ENCODE measurements at places on chromosomes 4 and X.

- DNase-seq, result no peak
Measured at GRCh38 chrX:10296576-10296975, 139.8 kb downstream of the CLCN4 start.

GRCh38 chr4:153940916-153941315 lies 152.0 kb upstream of the SFRP2 start:
- DNase-seq, result no peak

DNA sequence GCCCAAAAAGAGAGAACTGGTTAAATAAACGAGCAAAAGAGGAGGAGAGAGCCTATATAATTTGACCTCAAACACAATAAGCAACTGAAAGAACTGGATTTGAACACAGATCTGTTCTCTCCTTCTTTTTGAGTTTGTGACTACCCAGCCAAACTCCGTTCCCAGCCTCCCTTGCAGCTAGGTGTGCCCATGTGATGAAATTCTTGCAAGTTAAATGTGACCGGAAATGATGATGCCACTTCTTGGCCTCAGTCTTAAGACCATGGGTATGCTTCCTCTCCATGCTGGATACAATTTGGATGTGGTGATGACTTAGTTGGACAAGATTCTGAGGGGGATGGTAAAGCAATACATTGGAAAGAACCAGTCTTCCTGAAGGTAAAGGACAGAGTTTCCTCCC lies 204.1 kb downstream of the PTTG2 start:
- DNase-seq, result no peak

GRCh38 chrX:40908857-40909475 lies 173.6 kb upstream of the MED14 start:
- no peak for DNase-seq

DNA sequence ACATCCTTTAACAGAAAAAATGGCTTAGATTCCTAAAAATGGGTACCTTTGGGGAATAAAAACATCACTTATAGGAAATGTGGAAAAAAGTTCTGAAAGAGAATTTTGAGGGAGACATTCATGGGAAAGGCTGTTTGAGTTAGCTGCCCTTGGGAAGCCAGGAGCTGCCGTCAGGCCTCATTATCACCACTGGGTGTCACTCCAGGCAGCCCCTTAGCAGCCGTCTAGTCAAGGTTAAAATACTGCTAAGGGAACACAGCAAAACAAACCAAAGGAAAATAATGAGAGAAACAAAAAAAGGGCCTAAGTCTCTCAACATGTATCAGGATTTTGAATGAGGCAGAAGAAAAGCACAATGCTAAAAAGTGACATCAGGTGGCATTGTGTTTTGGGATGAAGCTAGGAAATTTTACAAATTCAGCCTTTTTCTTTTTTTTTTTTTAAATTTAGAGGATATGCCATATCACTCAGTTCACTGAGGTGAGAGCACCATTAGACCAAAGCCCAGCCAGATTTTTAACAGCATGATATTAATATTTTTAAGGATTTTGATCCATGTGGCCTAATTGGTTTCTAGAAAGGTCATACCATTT lies 235.3 kb downstream of the GPAT3 start:
- DNase-seq, result peak; percentile 3

- no peak for DNase-seq
Measured at GRCh38 chr4:175048906-175049305, 130.7 kb downstream of the ADAM29 start.

- DNase-seq, result no peak
Measured at GRCh38 chr4:184574861-184575260, 74.4 kb downstream of the CASP3 start.

DNA sequence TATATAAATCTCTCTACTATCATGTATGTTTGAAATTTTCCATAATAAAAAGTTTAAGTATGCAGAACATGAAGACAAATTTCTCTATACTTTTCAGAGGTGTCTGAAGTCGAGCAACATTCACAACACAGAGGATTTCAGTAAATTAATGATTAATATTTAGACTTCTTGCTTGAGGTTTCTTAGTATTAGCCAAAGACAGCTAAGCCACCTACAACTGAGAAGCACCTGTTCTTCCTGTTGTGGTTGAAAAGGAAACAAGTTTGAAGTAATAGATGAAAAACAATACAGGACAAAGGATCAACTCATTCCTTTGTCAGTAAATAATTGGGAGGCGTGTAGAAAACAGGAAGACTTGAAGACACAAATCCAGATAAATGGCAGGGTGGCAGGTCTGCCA lies 21.1 kb downstream of the SCML1 start:
- DNase-seq, result no peak

GRCh38 chr4:3031357-3032082 lies 42.8 kb downstream of the HTT-AS start:
- DNase-seq, result no peak

DNA sequence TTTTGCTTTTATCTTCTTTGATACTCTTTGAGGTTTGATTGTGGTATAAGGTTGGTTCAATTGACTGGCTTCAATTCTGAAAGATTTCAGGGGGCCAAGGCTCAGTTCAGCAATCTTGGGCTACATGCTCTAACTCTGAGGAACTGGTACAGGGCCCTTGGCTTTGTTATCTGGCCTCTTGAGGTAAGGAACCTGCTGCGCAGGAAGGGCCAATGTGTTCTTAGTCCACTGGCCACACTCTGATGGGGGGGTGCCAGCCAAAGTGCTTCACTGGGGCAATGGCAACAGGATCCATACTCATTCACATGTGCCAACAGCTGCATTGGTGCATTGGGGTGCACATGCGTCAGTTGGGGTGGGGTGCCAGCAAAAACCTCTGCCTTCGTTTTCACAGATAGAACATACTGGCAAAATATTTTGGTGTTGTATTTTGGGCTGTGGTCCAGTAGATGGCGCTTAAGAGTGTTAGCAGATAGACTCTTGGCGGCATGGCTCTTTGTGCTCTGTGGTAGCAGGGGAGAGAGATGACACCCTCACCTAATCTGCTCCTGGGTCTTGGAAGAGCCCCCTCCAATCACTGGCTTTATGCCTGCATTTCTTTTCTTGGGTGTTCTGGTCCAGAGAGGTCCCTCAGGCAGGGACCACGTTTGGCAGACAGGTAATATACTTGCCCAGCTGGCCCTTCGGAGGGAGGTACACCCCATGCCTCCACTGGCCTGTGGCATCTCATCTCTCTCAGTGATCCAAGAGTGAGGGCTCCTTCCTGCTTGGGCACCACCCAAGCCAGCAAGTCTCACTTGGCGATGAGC lies 42.9 kb downstream of the NDST3 start:
- DNase-seq, result peak; percentile 33

DNA sequence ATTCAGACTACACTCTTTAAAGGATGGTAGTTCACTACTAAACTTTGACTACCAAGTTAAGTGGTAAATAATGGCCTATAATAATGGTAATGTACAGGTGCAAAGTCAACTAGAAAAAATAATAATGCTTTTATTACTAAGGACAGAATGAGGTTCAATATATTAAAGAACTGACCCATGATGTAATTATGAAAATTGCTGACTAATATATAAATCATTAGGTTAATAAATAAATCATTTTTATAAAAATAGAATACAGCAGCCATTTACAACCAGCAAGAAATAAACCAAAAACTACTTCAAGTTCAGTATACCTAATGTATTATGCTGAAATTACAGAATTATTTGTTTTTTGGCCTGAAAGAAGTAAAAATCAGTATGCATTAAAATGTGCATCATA lies 577.2 kb downstream of the PPARGC1A start:
- no peak for DNase-seq

DNA sequence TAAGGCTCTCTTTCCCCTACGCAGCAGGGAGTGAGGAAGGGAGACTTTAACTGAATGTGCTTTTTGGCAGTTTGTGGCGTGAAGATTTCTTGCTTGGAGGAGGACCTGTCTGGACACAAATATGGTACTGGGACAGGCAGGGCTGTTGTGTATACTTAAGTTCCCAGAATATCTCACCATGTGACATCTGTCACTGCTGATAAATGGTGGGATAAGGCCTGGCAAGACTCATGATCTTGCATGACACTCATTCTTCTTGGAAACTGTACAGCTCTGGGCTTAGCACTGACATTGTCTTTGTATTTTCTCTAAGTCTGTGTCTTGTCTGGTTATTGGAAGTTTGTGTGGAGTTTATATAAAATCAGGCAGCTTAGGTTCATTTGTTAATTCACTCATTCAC lies 93.1 kb downstream of the STK32B start:
- no peak for DNase-seq

GRCh38 chrX:123920105-123920785 lies 41.3 kb upstream of the STAG2 start:
- DNase-seq, result no peak

DNA sequence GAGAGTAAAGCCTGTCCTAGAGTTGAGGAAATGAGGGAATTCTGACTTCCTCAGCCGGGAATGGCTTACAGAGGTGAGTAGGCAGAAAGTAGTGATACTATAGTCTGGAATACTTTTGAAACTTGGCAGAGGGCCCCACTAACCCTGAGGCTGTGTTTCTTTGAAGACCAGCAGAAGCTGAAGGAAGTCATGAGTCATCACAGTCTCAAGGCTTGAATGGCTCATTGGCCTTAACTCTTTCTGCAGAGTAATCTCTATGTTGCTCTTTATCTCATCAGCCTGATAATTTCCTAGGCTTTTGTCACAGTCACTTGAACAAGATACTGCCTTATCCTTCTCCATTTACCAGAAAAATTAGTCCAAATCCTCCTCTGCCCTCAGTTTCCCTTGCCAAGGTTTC lies 80.8 kb downstream of the ANKRD50 start:
- DNase-seq, result peak; percentile 73

GRCh38 chr4:77917075-77917474 lies 54.4 kb downstream of the MRPL1 start:
- DNase-seq, result no peak

GRCh38 chrX:147069926-147070325 lies 255.4 kb upstream of the CXorf51A start:
- DNase-seq, result peak; percentile 37

DNA sequence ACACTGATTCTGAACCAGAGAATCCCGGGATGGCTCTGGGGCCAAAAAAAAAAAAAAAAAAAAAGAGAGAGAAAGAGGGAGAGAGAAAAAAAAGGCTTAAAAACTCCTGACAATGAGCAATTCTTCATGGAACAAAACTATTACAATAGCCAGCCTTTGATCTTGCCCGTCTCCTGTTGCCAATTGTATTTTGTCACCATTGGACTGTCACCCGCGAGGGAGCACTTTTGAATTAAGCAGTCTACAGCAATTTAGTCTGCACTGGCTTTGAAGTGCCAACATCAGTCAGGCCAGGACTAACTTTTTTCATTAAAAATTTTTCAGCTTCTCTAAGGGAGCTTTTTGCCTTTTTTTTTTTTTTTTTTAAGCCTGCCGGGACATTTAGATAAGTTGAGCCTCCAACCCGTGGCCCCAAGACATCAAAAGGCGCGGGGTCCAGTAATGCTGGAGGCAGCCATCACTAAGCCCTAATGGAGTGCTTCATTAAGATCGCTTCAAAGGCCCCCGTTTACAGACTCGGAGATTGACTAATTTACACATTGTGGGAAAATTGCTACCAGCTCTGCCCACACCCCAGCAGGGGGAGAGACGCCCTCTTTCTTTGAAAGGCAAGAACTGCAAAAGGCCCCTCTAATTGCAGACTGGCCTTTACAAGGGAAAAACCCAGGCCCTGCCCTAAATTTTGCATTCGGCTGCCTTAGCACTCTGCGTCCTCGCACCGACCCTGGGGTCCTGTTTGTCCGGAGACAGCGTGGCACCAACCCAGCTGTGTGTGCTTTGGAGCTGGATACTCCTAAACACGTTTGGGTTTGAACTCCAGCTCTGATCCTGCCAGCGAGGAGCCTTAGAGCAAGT lies 98.1 kb upstream of the MSX1 start:
- no peak for DNase-seq

DNA sequence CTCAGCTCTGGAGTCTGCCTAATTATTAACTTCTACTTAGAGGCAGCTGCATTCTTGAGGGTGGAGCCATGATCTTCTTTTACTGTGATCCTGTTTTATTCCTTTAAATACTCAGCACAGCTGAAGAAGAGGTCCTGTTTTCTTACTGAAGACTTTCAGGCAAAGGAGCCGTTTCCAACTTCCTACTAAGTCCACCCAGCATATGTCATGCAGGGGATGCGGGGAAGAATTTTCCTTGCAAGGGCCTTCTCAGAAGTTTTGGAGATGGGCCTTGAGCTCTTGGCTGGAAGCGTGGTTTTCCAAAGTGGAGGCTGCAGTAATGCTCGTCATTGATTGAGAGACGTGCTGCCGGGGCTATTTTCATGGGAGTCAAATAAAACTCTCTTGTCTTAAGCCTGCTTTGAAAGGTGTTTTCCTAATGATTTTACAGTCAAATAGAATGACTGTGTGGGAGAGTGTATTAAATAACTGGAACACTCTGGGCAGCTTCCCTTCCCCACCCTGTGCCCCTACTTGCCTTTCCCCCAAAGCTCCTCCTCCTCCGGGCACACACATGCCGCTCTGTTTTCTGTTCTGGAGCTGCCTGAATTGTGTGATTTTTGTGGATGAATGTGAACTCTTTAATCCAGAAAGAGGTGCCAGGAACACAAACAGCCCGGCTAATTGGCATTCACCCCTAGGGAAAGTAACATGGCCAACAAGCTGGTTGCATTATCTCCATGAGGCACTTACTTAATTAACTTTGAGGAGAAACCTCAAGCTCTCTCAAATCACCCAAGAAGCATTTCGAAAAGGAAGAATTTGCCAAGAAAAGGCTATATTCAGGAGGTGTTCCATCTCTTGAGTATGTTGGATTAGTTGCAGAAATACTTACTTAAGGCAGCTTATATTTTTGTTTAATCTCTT lies 28.1 kb downstream of the FGF2 start:
- DNase-seq, result no peak

DNA sequence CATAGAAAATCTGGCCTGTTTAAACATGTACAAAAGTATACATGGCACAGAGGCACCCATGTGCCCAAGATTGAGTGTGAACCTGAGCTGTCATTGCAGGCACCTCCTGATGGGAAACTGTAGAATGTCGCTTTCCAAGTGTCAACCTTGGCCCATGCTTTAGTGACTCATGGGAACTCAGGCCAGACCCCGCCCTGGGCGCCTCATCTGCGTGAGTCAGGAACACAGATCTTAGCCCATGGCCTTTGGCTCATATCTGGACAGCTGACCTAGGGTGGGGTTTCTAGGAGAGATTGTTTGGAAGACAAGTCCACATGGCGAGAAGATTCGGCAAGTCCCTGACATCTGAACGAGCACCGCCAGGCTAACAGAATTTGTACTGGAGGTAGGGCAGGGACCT lies 50.0 kb downstream of the CYTL1 start:
- no peak for DNase-seq

DNA sequence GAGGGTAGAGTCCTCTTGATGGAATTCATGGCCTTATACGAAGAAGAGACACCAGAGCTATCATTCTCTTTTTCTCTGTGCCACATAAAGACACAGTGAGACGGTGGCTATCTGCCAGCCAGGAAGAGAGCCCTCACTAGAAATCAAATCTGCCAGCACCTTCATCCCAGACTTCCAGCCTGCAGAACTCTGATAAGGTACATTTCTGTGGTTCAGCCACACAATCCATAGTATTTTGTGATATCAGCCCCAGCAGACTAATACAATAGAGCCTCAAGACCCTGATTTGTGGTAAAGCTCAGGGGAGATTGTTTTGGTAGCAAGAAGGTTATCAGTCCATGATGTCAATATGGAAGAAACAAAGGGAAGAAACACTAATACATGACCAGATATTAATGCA lies 1213.2 kb downstream of the NLGN4X start:
- DNase-seq, result no peak

GRCh38 chr4:168411318-168412150 lies 68.8 kb downstream of the DDX60L start:
- DNase-seq, result peak; percentile 62

GRCh38 chr4:111434586-111434985 lies 710.7 kb upstream of the FAM241A start:
- no peak for DNase-seq
